ENCODE measurements at places on chromosomes 2 and 18. TPM values are rescaled to one million over a fixed set of nuclear protein-coding genes. Genes with fewer than 3 reads are reported as not detected.

GRCh38 chr2:189267925-189268579, 88.5 kb upstream of the COL5A2 start:
- no peaks in the 10 kb centered on the region for H3K27me3 ChIP-seq
- no peak overlapping the region for H3K4me3 ChIP-seq
- no peaks in the 10 kb centered on the region for H3K36me3 ChIP-seq
- no peak overlapping the region for H3K27ac ChIP-seq
- no peak for DNase-seq

Gene SERPINB12
- total RNA-seq = not detected

Gene NT5C1B
- not detected for total RNA-seq

Gene REG1B
- not detected for total RNA-seq

Gene HDLBP
- 274 TPM for total RNA-seq

Measured in right atrium auricular region (tissue), 2 donors.